Right atrium auricular region (tissue), 2 donors: ENCODE measurements at places on chromosomes 7 and 10.
A peak's percentile ranks its signal among the peaks of the same experiment; 100 is the strongest.

- no peak for DNase-seq
These were observed 116.7 kb downstream of the PRKCQ start for GRCh38 chr10:6463366-6463765.

DNA sequence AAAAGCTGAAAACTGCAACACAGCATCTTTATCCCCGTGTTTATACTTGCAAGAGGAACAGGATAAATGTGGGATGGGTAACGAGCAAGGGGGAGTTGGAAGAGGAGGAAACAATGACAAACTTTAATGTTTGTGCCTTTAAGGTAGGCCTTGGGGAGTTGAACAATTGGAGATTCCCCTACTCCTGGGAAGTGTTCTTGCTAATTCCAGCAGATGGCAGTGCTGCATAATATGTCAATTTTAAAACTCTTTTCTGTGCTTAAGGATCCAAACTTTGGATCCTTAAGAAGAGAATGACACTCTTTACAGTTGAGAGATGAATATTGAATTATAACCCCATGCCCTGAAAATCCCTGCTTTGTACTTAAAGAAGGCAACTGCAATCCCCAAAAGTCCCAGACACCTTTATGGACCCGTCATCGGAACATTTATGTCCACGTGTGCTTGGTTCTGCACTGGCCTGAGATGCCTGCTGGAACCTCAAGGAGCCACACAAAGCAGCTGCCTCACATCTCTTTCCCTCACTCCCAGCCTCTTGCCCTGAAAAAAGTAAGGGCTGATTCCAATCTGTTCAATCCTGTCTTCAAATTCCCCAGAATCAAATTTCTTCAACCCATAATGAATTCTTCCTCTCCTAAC lies 12.0 kb downstream of the IFIT5 start:
- DNase-seq = no peak

DNA sequence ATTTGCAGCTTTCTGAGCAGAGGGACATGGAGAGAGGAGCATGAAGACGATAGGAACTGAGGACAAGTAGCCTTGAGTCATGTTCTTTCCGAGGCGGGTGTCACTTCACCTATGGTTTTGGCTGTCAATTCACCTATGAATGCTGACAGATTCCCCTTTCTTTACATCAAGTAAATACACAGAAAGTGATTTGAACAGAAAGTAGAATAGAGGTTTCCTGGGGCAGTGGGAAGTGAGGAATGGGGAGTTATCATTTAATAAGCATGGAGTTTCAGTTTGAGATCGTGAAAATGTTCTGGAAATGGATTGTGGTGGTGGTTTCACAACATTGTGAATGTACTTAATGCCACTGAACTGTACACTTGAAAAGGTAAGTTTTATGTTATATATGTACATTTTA lies 138.4 kb upstream of the MDFIC start:
- DNase-seq = no peak

- DNase-seq = no peak
These were observed 191.5 kb downstream of the WDR37 start for GRCh38 chr10:1247598-1248261.

DNA sequence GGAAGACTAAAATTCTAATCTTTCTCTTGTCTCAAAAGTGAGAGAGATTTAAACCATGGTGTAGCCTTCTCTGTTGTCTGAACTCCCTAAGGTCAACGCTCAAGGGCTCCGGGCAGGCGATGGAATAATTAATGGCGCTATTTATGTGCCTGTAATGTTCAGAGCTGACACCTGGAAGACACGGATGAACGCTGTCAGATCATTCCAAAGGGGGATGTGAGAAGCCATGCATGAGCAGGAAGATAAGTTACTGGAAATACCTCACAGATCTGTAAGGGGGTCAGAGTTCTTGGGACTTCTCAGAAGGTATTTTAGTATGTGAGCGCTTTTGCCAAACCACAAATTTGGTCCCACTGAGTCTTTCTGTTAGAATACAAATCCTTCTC lies 73.3 kb upstream of the MTPN start:
- no peak for DNase-seq

DNA sequence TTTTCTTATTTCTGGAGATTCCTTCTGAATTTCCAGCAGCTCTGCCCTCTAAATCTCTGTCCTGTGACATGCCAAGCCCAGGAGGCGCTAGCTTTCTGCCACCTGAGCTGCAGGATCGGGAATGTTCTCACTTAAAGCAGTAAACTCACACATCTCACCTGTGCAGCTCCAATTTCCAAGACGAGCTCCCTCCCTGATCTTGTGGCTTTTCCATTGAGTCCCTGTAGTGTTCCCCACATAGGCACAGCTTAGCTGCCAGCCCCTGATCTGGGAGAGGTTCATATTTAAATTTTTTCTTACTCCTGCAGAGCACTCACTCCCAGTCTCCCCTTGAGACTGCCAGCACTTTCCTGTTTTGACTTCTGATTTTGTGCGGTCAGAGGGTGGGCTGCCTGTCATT lies 479.3 kb downstream of the GLRX3 start:
- DNase-seq = no peak

GRCh38 chr10:127012071-127012768 lies 107.0 kb downstream of the DOCK1 start:
- DNase-seq = no peak

GRCh38 chr10:130432271-130432670 lies 296.1 kb downstream of the GLRX3 start:
- DNase-seq = peak; percentile 50

GRCh38 chr10:30056767-30057355 lies 2.5 kb downstream of the JCAD start:
- no peak for DNase-seq

- no peak for DNase-seq
These were observed 68.9 kb downstream of the PHTF2 start for GRCh38 chr7:77867537-77867865.
